Esophagus muscularis mucosa (tissue), 4 donors: ENCODE measurements at places on chromosomes 6 and 20. TPM values are rescaled to one million over a fixed set of nuclear protein-coding genes. Genes with fewer than 3 reads are reported as not detected.
A peak's percentile ranks its signal among the peaks of the same experiment; 100 is the strongest.

GRCh38 chr20:44247586-44248409 lies 690 bp downstream of the GDAP1L1 start:
- DNase-seq = no peak

DNA sequence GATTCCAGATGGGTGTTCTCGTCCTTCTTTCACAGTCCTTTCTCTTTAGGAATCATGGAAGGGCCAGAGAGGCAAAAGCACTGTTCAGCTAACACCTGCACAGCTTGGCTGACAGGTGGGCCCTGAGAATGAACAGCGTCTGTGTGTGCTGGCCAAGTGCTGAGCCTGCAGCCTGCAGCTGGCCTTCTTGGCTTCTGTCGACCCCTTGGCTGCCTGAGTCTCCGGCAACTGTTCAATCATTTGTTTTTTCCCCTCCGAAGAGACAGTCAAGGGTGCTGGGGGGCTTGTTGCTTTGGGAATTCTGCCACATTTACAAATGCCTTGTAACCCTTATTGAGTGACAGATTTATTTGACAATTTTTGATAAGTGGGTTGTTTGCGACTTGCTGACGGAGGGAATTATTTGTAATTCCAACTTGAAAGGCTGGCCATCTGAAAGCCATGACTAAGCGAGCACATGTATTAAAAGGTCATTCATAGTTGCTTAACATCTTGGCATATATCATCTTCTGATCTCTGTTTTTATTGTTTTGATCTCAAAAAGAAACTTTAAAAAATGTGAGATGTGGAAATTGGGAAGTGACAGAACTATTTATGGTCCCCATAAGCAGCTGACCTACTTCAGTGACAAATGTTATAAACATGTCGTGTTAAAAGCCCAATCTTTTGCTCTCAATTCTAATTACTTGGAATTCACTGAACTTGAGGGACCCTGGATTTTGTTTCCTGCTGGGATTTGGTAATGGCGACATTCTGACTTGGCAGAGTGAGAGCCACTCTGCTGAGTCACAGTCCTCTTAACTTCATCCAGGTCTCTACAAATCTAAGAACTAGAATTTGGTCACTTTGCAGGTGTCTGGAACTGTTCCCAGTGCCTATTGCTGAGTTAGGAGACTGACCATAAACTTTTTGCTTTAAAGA lies 41.9 kb upstream of the FERMT1 start:
- peak; percentile 86 for DNase-seq

GRCh38 chr20:52975029-52975732 lies 3.0 kb downstream of the TSHZ2 start:
- peak; percentile 68 for DNase-seq

DNA sequence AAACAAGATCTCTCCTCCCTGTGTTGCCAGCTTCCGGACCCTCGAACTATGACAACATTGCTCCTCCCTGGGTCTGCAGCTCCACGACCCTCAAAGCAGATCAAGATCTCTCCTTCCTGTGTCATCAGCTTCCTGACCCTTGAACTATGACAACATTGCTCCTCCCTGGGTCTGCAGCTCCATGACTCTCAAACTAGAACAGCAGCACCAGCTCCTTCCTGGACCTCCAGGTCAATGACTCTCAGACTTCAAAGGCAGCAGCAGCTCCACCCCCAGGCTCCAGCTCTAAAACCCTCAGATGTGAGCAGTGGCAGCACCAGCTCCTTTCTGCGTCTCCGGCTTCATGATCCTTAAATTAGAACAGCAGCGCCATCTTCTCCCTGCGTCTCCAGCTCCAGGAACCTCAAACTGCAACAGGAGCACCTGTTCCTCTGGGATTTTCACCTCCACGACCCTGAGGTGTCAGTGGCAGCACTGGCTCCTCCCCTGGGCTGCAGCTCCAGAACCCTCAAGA lies 341.0 kb upstream of the SULF2 start:
- no peak for DNase-seq

- no peak for DNase-seq
Measured at GRCh38 chr6:70282312-70282918, 20.5 kb downstream of the COL9A1 start.

DNA sequence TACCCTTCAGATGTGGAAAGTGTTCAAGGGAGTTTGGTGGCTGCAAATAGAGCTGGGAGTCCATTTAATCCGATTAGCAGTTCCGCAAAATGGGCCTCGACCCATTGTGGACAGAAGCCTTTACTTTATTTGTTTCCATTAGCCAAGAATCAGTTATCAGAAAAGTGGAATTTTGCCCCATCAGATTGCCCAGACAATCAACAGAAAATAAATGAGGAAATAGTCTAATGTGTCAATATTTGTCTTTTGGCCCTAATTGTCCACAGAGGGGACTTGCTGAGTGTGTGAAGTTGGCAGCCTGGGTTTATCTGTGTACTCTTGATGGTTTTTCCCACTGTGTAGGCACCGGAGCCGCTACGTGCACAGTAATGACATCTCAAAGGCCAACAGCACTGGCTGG lies 134.3 kb downstream of the LINC00237 start:
- DNase-seq = no peak

DNA sequence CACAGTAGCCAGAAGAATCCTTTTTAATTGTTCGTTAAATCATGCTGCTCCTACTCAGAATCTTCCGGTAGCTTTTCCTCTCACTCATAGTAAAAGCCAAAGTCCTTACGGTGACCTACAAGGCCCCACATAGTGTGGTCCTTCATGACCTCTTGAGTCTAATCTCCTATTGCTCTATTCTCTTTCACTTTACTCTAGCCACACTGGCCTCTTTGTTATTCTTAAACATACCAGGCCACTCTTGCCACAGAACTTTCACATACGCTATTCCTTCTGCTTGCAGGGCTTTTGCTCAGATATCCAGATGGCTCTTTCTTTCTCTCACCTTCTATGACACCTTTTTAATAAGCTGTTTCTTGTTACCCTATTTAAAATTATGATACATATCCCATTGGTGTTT lies 25.7 kb downstream of the ZNF391 start:
- no peak for DNase-seq

DNA sequence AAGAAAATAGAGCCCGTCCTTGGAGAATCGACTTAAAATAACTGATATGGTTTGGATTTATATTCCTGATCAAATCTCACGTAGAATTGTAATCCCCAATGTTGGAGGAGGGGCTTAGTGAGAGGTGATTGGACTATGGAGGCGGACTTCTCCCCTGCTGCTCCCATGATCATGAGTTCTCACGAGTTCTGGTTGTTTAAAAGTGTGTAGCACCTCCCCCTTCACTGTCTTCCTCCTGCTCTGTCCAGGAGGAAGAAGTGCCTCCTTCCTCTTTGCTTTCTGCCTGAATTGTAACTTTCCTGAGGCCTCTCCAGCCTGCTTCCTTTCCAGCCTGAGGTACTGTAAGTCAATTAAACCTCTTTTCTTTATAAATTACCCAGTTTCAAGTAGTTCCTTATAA lies 529.2 kb downstream of the HAO1 start:
- DNase-seq = no peak

DNA sequence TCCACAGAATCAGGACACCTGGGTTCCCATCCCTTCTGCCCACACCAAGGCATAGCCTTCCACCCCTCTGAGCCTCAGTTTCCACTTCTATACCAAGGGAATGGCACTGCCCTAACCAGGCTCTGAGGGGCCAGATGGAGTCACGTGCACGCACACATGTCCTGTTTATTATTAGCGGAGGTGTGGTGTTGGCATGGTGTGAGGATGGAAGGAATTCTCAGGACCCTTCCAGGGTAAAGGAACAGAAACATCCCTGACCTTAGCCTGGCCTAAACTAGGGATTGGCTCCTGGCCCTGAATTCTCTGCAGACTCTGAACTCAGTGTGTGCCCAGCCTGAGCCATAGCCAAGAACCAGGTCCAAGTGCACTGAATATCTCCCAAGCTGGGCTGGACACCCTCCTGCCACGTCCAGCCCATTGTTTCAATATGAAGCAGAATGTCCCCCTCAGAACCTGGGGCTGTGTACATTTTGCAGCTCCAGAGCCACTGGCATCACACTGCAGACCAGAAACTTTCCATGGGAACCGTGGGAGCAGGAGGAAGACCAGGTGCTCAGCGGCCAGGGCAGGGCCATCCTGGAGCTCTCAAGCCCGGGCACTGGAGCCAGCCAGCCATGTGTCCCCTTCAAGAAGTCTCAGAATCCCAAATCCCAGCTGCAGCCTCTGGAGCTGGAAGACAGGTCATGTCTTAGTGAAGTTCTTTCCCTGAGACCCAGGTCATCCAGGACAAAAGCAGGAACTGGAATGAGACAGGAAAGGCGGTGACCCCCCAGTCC lies 208.4 kb downstream of the ANKRD60 start:
- DNase-seq = no peak

- no peak for DNase-seq
Measured at GRCh38 chr6:15974817-15975216, 154.1 kb upstream of the MYLIP start.

- no peak for DNase-seq
Measured at GRCh38 chr20:49028684-49029083, 17.4 kb upstream of the CSE1L start.

GRCh38 chr20:58839474-58839874 lies 11.2 kb downstream of the GNAS-AS1 start:
- no peak for DNase-seq

GRCh38 chr20:25018841-25019240 lies 26.3 kb upstream of the APMAP start:
- DNase-seq = no peak

The LSM14B gene
- total RNA-seq = 26.2 TPM

The SLC17A1 gene
- total RNA-seq = not detected

The NKX2-2 gene
- total RNA-seq = not detected
